ENCODE measurements at places on chromosomes 5 and 9. TPM values are rescaled to one million over a fixed set of nuclear protein-coding genes. Genes with fewer than 3 reads are reported as not detected.

GRCh38 chr5:171628633-171628974 is 157.0 kb upstream of the SMIM23 start:
- DNase-seq, result no peak

DNA sequence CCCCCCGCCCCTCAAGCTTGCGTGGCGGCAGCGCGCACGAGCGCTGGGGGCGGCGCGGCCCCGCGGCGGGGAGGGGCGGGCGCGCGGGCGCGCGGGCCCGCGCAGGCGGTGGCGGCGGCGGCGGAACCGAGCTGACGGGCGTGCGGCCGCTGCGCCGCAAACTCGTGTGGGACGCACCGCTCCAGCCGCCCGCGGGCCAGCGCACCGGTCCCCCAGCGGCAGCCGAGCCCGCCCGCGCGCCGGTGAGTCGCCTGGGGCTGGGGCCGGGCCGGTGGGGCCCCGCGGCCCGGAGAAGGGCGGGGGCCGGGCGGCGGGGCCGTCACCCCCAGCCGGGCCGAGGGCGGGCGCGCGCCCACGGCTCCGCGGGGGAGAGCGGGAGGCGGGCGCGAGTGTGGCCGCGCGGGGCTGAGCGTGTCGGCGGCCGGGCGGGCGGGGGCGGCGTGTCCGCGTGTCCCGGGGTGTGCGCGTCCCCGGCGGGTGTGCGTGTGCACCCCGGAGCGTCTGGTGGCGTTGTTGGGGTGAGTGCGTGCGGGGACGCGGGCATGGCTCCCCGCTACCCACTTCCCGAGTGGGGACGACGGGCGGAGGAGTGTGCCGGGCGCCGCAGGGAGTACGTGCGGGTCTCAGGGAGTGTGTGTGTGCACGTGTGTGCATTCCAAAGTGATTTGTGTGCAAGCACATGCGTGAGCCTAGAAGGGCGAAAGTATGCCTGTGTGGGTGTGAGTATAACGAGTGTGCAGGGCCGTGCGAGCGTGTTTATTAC is at the start of gene NEK6:
NEK6 (plus strand) TSS at position 106 of the 763 bp plus-strand sequence. CDS start 44,016 bp downstream, outside the sequence.
- no peak for DNase-seq

DNA sequence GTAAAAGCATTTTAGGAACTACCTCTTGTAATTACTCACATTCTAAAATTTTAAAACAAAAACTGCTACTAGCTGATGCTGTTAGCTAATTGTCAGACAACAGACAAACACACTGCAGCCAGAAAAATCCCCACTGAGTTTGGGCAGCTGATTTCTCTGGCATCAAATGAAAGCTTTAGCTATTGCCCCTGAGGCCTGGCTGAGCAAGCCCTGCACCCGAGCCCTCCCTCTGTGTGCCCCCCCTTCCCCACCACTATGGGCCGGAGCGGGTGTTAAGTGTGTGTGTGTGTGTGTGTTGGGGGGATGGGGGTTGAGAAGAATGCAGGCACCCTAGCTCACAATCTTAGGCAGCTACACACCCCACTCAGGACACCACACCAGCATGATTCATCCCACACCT is 2.4 kb downstream of the NEUROG1 start:
- DNase-seq, result no peak

DNA sequence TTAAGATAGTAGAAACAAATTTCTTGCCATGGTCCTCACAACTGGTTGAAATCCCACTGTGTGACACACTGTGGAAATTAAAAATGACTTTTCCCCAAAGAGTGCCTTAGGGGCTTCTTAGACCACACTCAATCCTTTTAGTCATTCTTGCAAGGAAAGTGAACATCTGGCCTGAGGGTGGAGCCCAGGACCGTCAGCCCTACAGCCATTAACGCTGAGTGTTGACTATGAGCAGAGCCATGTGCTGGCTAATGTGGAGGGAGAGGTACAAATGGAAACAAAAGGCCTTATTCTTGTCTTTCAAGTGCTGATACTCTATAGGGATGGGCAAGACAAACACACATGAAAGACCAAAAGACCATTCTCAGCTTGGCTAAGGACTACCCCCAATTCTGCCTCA is 456.5 kb downstream of the ZSWIM6 start:
- DNase-seq, result no peak

DNA sequence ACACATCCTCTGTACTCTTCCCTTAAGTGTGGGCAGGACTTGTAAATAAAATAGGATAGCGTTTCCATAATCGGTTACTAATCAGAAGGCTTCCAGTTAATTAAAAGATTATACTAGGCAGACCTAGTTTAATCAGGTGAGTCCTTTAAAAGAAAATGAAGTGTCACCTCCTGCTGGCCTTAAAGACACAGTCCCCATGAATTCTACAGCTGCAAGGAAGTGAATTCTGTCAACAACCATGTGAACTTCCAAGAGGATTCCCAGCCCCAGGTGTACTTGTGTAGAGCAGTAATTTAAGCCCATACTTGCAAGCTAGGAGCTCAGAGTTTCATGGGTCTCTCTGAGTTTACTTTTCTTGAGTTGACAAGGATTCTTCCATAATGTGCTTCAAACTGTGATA is 918.3 kb downstream of the DTWD2 start:
- no peak for DNase-seq

DNA sequence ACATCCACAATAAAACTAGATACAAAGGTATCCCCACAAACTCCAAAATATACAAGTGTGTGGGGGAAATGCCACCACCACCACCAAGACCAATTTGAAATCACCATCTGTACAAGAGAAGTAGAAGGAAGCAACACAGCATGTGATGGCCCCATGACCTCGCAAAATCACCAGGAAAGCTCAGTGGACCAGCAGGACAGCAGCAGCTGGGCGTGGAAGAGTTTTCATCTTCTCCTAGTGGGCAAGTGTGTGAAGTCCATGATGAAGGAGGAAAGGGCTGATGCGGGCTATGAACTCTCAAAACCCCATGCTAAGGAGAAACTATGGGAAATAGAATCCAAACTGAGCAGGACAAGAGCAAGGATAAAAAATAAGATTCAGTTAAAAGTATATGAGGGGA is 58.1 kb downstream of the GOLPH3 start:
- DNase-seq, result no peak

DNA sequence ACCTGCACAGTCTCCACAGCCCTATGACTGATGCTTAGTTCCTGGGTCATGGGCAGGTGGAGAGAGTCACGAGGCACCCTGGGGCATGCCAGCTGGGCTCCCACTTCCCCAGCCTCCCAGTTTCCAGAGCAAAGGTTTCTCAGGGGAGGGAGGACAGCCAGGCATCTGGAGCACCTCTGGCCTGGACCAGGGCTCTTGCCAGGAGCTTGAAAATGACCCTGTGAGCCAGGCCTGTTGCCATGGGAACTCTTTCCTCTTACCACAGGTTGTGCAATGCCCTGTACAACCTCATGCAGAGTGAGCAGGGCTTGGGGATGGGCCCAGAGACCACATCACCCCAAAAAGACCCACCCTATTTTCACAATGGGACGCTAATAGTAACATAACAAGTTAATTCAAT is 113.1 kb downstream of the PSD2 start:
- no peak for DNase-seq

DNA sequence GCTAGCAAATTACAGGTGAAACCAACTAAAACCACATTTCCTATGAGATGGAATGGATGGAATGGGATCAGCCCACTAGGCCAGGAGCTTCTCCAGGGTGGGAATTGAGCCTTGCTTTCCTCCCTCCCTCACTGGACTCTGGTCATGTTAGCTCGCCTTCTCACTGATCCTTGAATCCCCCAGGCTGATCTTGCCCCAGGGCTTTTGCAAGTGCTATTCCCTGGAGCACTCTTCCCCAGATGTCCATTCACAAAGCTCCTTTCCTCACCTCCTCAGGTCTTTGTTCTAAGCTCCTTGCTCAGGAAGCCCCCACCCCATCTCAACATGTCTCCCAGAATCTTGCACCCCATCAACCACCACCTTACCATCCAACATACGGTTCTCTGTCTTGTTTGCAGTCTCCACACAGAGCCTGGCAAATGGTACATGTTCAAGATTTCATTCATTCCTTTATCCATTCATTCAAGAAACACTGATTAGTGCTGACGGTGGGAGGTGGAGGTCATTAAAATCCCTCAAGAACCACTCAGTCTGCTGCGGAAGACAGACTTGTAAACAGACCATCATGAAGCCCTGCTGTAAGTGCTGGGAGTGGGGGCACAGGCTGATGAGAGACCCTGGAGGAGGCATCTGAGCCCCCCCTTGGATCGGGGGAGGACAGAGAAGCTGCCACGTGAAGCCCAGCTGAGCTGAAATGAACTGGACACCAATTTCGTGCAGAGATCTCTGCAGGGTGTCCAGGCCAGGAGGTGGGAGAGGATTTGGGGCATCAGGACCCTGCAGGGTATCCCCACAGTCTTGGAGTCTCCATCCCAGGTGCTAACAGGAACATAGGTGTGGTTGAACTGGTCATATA is 141.7 kb downstream of the BARX1 start:
- DNase-seq, result no peak

- DNase-seq, result no peak
These were observed 421.3 kb downstream of the BNC2 start for GRCh38 chr9:16449076-16449730.

GRCh38 chr5:180289433-180289832 is 2.5 kb downstream of the MAPK9 start:
- DNase-seq, result no peak

- no peak for DNase-seq
These were observed 141.9 kb downstream of the HMHB1 start for GRCh38 chr5:143953851-143954250.

DNA sequence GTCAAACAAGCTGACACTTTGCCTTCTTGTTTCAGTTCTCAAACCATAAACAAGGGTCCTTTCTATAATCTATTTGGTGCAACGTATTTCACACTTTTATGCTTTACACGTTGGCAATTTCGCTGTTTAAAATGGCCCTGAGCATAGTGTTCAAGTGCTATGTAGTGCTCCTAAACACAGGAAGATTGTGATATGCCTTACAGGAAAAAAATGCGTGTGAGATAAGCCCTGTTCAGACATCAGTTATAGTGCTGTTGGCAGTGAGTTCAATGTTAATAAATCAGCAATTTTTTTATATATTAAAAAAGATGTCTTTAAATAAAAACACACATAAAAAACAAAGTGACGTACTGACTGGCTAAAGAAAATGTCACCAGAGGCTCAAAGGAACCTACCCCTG is 23.9 kb downstream of the CLINT1 start:
- DNase-seq, result no peak

DNA sequence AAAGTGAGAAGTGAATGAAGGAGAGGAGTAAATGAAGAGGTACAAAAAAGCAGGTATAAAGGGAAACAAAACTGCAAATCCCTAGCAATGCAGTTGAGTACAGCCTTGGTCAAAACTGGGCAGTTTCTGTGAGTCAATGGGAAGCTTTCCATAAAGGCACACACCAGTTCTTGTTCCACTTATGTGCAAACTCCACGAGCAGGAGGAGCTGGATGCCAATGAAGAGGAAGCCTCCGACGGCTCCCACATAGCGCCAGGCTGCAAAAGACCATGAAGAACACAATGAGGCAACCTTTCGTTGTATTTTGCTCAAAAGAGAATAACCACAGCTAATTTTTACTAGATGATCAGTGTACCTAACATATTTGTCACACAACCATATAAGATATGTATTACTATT is 81.1 kb downstream of the SERINC5 start:
- no peak for DNase-seq

- no peak for DNase-seq
These were observed 142.3 kb downstream of the MEF2C start for GRCh38 chr5:88740604-88741185.

DNA sequence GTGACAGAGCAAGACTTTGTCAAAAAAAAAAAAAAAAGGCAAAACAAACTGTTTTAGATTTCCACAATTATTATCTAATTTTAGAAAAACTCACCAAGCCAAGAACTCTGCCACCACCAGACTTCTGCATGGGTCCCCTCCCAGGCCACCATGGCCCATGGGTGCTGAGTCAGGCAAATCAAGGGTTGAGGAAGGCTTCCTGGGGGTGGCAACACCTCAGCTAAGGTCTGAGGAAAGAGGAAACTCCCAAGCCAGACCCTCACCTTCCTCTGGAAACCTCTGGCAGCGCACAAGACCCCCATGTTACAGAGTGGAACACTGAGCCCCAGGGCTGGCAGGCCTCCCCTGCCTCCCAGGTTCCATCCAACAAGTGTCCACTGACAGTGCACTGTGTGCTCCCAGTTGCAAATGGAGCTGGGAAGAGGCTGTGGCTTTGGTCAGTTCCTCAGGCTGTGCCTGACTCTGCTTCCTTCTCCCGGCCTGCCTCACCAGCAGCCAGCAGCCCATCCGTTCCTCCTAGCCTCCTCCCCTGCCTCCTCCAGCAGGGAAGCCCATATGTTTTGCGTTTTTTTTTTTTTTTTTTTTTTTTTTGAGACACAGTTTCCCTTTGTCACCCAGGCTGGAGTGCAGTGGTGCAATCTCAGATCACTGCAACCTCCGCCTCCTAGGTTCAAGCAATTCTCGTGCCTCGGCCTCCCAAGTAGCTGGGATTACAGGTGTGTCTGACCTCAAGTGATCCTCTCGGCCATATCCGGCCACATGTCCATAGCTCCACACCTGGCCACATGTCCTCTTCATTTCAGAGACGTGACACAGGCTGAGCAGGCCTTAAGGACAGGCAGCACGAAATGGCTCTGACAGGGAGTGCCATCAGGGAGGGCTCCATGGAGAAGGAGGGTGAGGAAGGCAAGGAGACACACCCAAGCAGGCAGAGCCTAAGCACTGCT is 3.5 kb upstream of the SUSD3 start:
- DNase-seq, result no peak

ACSL6 gene
- polyA plus RNA-seq, result 1.8 TPM

MSH3 gene
- polyA plus RNA-seq, result 21.4 TPM

IFNK gene
- polyA plus RNA-seq, result not detected

ADAMTS16 gene
- polyA plus RNA-seq, result 68.6 TPM

ANP32B gene
- polyA plus RNA-seq, result 309 TPM

ARHGEF37 gene
- polyA plus RNA-seq, result 6.9 TPM

MRPL36 gene
- polyA plus RNA-seq, result 44.6 TPM

WNK2 gene
- polyA plus RNA-seq, result 16.0 TPM

PCDHB3 gene
- 2.6 TPM for polyA plus RNA-seq

EFNA5 gene
- 27.5 TPM for polyA plus RNA-seq

Data from right renal cortex interstitium (tissue), 3 donors.